ENCODE measurements at places on chromosomes 5 and 9. TPM values are rescaled to one million over a fixed set of nuclear protein-coding genes. Genes with fewer than 3 reads are reported as not detected.

The NR2F1 gene
- 17.5 TPM for total RNA-seq

The TAF1L gene
- total RNA-seq, result not detected

DNA sequence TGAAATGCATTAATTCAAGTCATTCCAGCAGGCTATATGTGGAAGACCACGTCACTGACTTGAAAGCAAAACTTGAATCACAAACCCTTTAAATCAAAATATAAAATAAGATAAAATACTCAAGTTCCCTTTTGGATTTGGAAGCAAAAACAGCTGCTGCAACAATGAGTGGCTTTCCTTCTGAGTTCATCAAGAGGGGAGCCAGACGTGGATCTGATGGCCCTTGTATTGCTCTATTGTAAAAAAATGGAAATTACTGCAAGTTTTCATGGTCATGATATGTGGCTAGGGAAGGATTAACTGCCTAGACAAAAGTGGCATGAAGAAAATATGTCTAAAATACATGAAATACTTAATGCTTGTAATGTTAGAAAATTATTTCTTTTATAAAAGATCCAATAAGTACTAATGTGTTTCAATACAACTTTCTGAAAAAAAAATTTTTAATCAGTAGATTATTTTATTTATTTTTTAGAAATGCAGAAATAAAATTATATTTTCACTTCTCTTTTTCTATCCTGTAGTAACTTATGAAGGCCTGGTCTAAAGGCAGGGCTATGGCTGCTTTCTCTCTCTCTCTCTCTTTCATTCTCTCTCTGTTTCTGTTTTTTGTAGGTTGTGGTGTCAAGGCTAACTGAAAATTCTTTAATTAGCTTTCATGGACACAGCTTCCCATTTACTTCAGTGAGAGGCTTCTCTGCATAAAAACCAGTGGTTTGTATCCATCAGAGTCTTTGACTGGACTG, 24.0 kb downstream of the LIX1 start:
- H3K4me1 ChIP-seq, result no peaks in the 10 kb centered on the region
- no peaks in the 10 kb centered on the region for H3K27me3 ChIP-seq
- no peak for DNase-seq
- no peak overlapping the region for H3K27ac ChIP-seq

- no peaks in the 10 kb centered on the region for H3K4me1 ChIP-seq
- H3K27ac ChIP-seq, result no peak overlapping the region
- H3K36me3 ChIP-seq, result no peaks in the 10 kb centered on the region
- H3K4me3 ChIP-seq, result no peak overlapping the region
- no peaks in the 10 kb centered on the region for H3K27me3 ChIP-seq
Observed at GRCh38 chr9:93617273-93617672, 40.9 kb downstream of the PHF2 start.

- peaks cover 16% of the 10 kb centered on the region for H3K4me1 ChIP-seq
- no peak for DNase-seq
- no peak overlapping the region for H3K27ac ChIP-seq
- no peaks in the 10 kb centered on the region for H3K36me3 ChIP-seq
- no peak overlapping the region for H3K4me3 ChIP-seq
- no peaks in the 10 kb centered on the region for H3K27me3 ChIP-seq
Observed at GRCh38 chr5:110087829-110088228, 398.1 kb downstream of the MAN2A1 start.

GRCh38 chr9:125439434-125440272, 178.0 kb downstream of the GAPVD1 start:
- no peaks in the 10 kb centered on the region for H3K36me3 ChIP-seq
- no peak for DNase-seq
- H3K4me1 ChIP-seq, result no peaks in the 10 kb centered on the region

DNA sequence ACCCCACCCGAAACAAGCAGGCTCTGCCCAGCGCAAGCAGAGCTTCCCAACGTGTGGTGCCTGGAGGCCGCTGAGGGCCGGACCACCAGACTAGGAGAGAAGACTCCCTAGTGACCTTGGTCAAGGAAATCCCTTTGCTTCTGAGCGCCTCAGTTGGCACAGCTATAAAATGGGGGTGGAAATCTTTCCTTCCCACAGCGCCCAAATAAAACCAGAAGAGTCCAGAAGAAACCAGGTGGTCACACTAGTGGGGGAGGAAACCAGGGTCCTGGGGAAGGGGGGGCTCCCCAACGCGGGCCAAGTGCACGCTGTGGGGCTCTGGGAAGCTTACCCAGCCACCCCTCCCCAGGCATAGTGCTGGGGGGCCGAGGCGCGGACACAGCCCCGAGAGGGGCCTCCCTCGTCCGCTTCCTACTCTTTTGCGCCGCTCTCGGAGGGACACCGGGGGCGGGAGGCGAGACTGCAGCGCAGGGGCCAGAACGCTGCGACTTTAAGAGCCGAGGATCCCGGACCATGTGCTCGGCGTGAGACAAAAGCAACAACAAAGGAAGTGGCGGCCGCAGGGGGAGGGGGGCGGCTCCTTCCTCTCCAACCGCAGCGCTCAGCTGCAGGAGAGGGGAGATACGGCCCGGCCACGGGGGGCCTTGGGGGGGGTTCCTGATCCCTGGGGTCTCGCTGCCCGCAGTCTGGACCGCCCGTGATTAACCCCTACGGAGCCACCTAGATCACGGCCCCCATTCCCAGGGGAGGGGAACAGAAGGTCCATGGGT, 885 bp downstream of the RNF44 start:
- no peaks in the 10 kb centered on the region for H3K27me3 ChIP-seq
- H3K4me1 ChIP-seq, result no peaks in the 10 kb centered on the region
- H3K4me3 ChIP-seq, result peak overlapping the region; percentile 88
- peak overlapping the region; percentile 99 for H3K27ac ChIP-seq

Measured in sigmoid colon (tissue), 7 donors.